ENCODE measurements at places on chromosomes 16 and 17.

DNA sequence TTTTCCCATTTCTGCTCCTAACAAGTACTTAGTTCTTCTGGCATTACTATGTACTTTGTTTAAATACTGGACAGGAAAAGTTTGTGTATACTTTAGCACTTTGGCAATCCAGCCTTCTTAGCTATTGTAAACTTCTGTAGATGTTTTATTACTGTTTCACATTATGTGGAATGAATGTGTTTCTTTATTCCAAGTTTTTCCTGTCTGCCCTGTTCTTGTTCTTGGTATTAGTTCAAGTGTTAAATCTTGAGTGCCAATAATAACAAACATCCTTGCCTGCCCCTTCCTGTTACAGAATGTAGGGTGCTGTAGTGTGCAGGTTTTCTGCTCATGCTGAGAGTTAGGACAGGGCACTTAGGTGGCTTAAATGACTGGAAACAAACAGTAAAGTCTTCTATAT, 7.3 kb upstream of the CAPNS2 start:
- no peak for DNase-seq

- no peak for DNase-seq
Measured at GRCh38 chr17:4920351-4921048, 11.6 kb upstream of the GP1BA start.

DNA sequence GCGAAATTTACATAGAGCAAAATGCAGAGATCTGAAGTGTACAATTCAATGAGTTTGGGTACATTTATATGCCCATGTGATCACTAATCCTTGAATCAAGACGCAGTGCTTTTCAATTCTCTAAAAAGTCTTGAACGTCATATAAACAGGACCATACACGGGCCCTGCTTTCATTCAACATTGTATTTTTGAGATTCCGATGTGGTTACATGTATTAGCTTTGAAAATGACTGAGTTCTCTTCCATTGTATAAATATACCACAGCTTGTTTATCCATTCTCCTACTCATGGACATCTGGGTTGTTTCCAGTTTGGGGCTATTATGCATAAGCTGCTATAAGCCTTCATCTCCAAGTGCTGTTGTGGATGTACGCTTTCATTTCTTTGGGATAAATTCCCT, 45.5 kb downstream of the ZCCHC14 start:
- DNase-seq = no peak

DNA sequence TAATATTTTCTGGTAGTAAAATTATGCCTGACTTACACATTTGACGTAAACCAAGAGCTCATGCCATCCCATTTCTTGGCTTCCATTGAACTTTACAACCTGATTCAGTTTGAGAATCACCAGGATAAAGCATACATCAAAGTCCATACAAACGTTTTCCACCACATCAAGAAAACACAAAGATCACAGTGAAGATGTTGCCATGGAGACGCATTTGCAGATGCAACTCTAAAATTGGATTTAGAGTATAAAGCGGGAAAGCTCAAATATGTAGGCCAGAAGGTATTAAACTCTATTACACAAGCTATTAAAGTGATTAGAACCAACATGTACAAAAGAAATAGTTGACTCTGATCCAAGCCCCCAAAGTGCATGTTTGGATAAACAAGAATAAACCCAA, 10.4 kb downstream of the C16orf46 start:
- no peak for DNase-seq

DNA sequence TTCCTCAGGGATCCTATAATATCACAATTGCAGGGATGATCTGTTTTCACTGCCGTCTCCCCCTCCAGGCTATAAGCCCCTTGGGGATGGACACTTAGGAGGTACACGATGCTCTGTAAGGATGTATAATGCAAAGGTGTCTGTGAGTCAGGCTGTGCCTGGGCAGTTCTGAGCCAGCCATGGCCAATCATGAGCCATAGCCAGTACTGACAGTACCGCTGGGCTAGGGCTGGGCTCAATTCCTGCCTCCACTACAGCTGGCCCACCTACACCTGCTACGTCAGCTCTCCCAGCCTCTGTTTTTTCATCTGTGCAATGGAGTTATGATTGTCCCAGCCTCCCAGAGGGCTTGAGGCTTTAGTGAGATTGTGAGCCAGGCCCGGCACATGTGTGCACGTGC, 2.8 kb upstream of the WNT9B start:
- no peak for DNase-seq
